AG09309 (cell line): ENCODE measurements at places on chromosomes 12 and 14.
A peak's percentile ranks its signal among the peaks of the same experiment; 100 is the strongest.

DNA sequence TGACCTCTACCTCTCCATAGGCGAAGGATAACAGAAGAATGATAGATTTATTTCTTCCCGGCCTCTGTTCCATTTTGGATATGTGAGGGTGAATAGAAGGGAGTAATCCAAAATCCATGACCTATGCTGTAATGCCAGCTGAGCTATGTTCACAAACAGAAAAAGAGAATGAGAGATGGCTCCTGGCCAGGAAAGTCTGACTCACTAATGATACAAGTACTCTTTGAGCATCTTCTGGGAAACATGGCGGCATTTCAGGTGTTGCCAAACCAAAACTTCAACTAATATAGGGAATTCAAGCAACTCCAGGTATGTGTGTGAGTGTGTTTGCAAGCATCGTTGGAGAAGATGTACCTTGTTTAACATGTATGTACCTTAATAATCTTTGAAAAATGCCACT, 55.1 kb downstream of the MED13L start:
- DNase-seq, result peak; percentile 48

DNA sequence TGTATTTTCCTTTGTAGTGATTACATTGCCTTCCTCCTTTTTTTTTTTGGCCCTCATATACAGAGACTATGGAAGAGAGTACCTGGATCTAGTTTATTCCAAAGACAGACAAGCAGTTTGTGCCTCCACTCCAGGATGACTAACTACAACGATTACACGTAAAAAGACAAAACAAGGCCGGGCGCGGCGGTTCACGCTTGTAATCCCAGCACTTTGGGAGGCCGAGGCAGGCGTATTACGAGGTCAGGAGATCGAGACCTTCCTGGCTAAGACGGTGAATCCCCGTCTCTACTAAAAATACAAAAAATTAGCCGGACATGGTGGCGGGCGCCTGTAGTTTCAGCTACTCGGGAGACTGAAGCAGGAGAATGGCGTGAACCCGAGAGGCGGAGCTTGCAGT, 2.2 kb downstream of the CERS5 start:
- DNase-seq, result no peak

DNA sequence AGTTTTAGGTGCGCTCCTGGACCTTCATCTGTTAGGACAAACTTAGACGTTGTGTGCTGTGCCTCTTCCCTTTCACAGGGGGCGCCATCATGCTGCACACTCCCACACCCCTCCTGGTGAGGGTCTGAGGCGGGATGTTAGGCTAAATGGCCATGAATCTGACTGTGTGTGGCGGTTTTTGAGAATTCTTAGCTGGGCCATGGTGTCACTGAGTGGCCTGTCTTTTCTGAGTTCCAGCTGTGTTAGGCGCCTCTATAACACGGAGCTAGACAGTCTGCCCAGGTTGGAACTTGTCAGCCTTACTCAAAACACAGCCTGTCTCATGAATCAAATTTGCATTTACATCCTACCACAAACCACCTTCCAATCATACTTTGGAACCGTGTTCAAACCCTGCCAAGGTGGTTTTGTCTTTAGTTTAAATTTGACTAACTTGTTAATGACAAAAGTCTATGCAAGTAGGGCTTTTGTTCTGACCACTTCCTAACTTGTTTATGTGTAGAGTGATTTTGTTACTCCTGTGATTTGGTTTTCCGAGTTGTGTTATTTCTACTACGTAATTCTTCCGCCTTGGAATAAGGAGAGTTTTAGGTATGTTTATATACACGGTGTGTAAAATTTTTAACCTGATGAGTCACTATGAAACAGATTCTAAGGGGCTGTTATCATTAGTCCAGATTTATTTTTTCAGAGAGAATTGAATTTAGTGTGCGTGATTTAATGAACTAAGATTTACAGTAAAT, 19.6 kb downstream of the ACVR1B start:
- no peak for DNase-seq

DNA sequence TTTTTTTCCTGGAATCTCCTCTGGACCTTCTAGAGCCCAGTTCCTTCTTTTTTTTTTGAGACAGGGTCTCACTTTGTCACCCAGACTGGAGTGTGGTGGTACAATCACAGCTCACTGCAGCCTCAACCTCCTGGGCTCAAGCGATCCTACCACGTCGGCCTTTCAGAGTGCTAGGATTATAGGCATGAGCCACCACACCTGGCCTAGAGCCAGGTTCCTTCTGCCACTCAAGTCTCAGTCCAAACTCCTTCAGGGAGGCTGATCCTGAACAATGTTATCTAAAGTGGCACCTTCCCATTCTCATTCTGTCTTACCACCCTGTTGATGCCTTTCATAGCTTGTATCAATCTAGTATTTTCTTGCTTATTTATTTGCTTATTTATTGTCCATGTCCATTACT, 22.3 kb upstream of the ELK3 start:
- no peak for DNase-seq

GRCh38 chr12:71448150-71448581, 8.6 kb downstream of the LGR5 start:
- peak; percentile 7 for DNase-seq

DNA sequence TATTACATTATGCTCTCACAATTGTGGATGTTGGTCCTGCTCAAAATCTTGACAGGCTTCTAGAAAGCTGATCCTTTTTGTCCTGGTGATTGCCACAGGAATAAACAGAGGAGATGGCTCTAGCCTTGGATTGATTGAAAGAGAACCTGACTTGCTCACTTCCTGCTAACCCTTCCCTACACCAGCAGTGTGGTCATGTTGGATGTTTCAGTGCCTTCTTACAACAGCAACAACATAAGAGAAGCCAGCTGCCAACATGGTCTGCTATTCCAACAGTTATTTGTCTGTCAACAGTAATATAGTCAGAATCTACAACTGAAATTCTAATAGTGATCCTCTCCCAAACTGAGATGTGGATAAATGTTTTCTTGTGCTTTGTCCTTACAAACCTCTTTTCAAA, 311.6 kb upstream of the DIO2 start:
- no peak for DNase-seq

DNA sequence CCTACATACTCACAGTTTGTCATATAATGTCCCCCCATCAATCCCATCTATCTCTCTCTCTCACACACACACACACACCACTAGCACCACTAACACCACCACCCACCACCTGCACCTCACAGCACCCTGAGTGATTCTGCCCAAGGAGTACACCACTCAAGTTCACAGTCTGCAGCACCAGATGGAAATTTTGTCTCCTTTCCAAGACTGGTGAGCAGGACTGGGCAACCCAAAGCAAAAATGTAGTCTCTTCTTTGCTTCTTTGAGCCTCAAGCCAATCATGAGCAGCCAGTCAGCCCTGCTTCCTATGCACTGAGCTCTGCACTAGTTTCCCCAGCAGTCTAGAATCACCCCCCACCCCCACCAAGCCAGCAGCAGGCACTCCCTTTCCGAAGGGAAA, 15.0 kb upstream of the ARMH4 start:
- DNase-seq, result no peak

DNA sequence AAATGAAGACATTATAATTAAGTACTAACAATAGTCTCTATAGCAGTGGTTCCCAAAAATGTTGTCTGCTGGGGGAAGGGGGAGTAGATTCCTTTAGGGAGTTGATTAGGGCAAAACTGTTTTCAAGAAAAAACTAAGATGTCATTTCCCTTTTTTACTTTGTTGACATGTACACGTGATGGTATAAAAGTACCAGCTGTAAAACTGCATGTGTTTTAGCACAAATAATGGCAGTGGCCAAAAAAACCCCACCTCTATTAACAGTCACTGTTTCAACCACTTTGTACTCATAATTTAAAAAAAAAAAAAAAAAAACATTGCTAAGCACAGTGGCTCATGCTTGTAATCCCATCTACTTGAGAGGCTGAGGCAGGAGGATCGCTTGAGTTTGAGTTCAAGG, 61.7 kb downstream of the PPP1R12A start:
- no peak for DNase-seq
